ENCODE measurements at places on chromosomes 12 and 14.
A peak's percentile ranks its signal among the peaks of the same experiment; 100 is the strongest.

- H3K4me1 ChIP-seq = no peaks in the 10 kb centered on the region
- no peaks in the 10 kb centered on the region for H3K36me3 ChIP-seq
- no peak for ATAC-seq
- no peak overlapping the region for H3K4me3 ChIP-seq
- H3K27ac ChIP-seq = no peak overlapping the region
Measured at GRCh38 chr12:92719674-92720073, 16.9 kb downstream of the PLEKHG7 start.

- no peak for ATAC-seq
- H3K27ac ChIP-seq = no peak overlapping the region
- H3K4me3 ChIP-seq = no peak overlapping the region
- no peaks in the 10 kb centered on the region for H3K36me3 ChIP-seq
Measured at GRCh38 chr12:20477672-20478071, 109.3 kb downstream of the PDE3A start.

DNA sequence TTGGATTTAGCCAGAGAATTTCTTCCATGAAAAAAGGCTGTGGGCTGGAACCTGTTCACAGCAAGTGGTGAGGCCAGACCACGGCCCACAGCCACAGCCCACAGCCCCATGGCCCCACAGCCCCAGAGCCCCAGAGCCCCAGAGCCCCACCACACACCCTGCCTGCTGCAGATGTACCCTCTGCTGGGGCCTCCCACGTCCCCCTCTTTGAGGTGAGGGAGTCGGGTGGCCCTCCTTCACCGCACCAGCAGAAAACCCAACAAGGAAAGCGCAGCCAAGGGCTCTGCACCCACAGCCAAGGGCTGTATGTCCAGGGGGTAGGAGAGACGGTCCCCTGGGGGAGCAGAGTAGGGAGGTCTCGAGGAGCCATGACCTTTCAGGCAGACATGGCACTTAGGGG lies 327.5 kb upstream of the DIO3 start:
- no peak overlapping the region for H3K27ac ChIP-seq
- no peak overlapping the region for H3K4me3 ChIP-seq
- no peak for ATAC-seq
- no peaks in the 10 kb centered on the region for H3K36me3 ChIP-seq
- H3K4me1 ChIP-seq = no peaks in the 10 kb centered on the region
- peaks cover 3% of the 10 kb centered on the region for H3K27me3 ChIP-seq

- no peak for ATAC-seq
- H3K4me3 ChIP-seq = no peak overlapping the region
- H3K36me3 ChIP-seq = no peaks in the 10 kb centered on the region
- peaks cover 15% of the 10 kb centered on the region for H3K27me3 ChIP-seq
Measured at GRCh38 chr14:103109535-103110441, 13.5 kb upstream of the TNFAIP2 start.

DNA sequence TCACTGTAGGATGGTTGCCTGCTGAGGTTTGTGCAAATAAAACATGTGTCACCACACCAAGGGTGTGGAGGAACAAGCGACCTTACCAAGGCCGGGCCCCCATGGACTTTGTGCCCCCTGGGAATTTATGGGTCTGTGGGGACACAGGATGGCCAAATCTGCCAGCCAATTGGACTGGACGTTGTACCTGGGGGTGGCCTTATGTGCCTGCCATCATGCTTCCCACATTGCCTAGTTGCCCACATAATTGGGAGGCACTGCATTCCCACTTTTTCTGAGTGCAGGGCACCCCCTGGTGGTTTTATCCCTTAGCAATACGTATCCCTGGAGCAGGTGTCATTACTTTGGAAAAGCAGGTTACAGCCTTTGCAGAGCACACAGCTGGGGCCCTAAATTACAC lies 92.6 kb upstream of the TMPO start:
- no peak for ATAC-seq
- no peak overlapping the region for H3K27ac ChIP-seq
- H3K36me3 ChIP-seq = no peaks in the 10 kb centered on the region

- H3K36me3 ChIP-seq = peaks cover 94% of the 10 kb centered on the region
- no peaks in the 10 kb centered on the region for H3K4me1 ChIP-seq
- ATAC-seq = no peak
- H3K27me3 ChIP-seq = no peaks in the 10 kb centered on the region
Measured at GRCh38 chr12:50678650-50679365, 85.1 kb upstream of the ATF1 start.

- peak; percentile 18 for ATAC-seq
- H3K27me3 ChIP-seq = peaks cover 3% of the 10 kb centered on the region
- H3K27ac ChIP-seq = no peak overlapping the region
- H3K36me3 ChIP-seq = no peaks in the 10 kb centered on the region
Measured at GRCh38 chr12:8482571-8483061, 26.9 kb downstream of the CLEC6A start.

DNA sequence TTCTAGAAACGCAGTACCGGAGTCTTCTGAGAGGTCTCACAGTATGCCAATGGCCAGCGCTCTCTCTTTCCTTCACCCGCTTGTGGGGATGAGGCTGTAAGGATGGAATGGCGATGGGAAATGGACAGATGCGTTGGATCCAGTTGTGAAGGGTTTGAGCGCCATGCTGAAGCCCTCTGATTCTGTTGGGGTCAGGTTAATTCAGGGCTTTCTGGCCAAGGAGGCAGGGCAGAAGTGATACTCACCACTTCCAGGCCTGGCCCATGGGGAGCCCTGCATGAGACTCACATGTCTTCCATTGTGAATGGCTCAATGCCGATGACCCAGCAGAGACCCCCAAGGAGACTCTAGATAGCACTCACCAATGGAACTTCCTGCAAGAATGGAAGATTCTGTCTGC lies 114.3 kb downstream of the BCL11B start:
- no peak overlapping the region for H3K4me3 ChIP-seq
- H3K4me1 ChIP-seq = peaks cover 10% of the 10 kb centered on the region
- H3K36me3 ChIP-seq = no peaks in the 10 kb centered on the region
- H3K27me3 ChIP-seq = no peaks in the 10 kb centered on the region
- ATAC-seq = no peak
- H3K27ac ChIP-seq = no peak overlapping the region

DNA sequence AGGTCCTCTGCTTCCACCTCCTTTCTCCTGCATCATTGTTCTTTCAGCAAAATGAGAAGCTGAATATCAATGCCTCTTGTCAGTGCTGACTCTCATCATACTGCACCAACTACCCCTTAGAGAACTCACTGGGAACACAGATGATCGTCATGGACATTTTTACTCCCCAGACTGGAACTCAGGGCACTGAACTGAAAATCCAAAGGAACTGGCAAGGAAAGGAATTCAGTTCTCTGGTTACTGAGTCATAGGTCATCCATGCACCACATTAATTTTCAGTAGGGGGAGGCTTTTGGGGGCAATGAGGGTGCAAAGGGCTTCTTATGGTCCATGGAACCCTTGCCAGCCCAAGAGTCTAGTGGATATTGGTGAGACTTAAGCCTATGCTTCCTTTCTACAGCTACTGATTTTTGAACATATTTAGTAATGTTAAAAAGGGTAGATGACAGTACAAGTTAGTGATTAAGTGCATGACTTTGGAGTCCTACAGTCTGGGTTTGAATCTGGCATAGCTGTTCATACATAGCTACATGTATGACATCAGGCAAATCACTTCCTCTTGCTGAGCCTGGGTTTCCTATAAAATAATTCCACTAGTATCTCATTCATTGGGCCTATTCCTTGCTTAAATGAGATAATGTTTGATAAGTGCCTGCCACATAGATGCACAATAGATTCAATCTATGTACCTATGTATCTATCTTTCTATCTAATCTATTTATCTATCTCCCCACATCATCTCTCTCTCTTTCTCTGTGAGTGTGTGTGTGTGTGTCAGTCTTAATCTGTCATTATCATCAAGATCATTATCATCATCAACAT lies 29.2 kb downstream of the BBS10 start:
- H3K36me3 ChIP-seq = no peaks in the 10 kb centered on the region
- ATAC-seq = no peak

DNA sequence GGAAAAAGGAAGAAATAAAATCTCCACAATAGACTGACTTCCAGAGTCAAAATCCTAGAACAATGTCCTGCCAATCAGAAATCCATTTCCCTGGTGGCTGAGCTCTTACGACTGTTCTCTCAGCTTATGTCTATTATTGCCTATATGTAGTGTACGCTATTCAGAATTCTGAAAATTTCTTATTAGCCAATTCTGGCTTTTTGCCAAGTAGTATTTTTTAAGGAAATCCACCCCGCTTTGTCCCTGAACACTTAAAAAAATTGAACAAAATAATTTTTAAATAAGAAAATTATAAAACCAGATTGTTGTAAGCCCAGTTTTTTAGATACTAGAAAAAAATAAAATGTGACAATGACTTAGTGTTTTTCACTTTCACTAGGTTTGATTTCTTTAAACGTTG lies 143.0 kb downstream of the KCNA5 start:
- H3K27me3 ChIP-seq = peaks cover 3% of the 10 kb centered on the region
- no peak overlapping the region for H3K27ac ChIP-seq
- H3K4me1 ChIP-seq = no peaks in the 10 kb centered on the region
- H3K36me3 ChIP-seq = no peaks in the 10 kb centered on the region
- ATAC-seq = no peak

DNA sequence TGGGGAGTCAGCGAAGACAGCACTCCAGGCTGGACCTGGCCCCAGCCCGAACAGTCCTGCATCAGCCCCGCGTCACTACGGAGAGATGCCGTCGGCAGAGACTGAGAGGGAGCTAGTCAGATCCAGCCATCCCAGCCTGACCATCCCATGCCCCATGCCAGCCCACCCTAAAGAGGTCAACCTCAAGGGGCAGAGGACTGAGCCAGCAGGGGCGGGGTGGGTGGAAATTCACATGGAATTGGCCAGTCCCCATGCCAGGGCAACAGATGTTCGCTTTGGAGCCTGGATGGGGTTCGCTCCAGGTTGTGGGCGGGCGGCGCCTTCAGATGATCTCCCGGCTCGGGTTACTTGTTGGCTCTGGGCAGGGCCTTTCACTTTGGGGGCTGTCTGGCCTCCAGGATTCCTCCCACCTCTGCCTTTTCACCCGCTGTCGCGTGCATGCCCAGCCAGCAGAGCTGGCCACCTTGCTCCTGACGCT lies 154.3 kb downstream of the TSPAN9 start:
- peaks cover 13% of the 10 kb centered on the region for H3K27me3 ChIP-seq
- H3K27ac ChIP-seq = no peak overlapping the region
- no peaks in the 10 kb centered on the region for H3K4me1 ChIP-seq
- H3K36me3 ChIP-seq = no peaks in the 10 kb centered on the region

DNA sequence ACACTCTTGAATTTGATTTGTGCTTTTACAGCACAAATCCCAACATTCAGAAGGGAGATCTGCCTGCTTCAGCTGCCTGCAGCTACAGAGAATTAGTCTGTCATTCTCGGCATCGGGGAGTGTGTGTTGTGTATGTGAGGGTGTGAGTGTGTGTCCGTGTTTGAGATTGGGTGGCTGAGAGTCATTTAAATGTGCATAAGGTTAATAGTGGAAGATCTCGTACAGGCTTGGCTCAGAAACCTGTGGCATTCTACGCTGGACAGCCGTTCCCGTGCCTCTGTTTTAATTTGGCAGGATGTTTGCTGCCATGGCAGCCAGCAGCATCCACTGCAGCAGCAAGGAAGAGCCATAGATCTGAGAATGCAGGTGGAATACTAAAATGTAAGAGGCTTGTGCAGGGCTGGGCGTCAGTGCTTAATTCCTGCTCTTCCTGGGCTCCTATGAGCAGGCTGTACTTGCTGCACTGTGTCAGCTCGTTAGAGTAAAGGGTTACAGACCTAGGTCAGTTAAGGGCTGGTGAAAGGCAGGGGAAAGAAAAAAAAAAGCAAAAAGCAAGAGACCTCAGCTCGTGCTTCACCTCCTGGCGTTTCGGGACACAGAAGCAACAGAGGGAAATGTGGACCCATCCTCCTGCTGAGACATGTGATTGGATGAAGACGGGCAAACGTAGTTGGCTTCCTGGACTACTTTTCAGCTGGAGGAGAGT lies 205.4 kb downstream of the NAV3 start:
- H3K36me3 ChIP-seq = no peaks in the 10 kb centered on the region

GRCh38 chr12:114668151-114668885 lies 15.7 kb downstream of the TBX3 start:
- no peak for ATAC-seq
- H3K36me3 ChIP-seq = no peaks in the 10 kb centered on the region
- no peak overlapping the region for H3K4me3 ChIP-seq
- no peak overlapping the region for H3K27ac ChIP-seq

DNA sequence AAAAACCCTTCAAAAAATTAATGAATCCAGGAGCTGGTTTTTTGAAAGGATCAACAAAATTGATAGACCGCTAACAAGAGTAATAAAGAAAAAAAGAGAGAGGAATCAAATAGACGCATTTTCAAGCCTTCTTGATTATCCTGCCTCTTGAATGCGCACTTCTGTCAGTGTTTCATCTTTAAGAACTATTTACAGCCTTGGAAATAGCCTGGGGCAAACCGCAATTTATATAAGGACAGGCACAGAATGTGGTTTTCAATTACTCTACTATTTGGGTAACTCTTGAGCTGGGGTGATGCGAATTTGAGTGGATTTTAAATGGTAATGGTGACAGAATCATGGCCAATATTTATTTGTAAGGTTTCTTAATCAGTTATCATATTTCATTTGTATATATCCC lies 179.1 kb upstream of the OTX2 start:
- no peaks in the 10 kb centered on the region for H3K4me1 ChIP-seq
- H3K36me3 ChIP-seq = no peaks in the 10 kb centered on the region
- no peak overlapping the region for H3K4me3 ChIP-seq

DNA sequence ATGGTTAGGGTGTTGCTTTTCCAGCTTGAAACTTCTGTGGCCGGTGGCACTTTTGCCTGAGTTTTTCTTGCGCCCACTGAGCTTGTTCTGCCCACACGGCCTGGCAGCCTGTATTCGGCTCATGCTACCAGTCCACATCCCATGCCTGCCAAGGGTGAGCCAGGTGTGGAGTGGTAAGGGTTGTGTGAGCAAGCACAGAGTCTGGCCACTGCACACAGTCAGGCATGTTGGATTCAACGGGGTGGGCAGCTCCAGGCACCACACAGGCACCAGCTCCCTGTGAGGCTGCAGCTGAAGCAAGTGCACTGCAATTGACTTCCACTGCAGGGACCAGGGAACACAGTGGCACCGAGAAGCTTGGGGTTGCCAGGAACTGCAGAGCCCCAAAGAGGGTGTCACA lies 18.8 kb upstream of the NTS start:
- no peaks in the 10 kb centered on the region for H3K4me1 ChIP-seq
- no peak overlapping the region for H3K27ac ChIP-seq
- no peaks in the 10 kb centered on the region for H3K27me3 ChIP-seq
- ATAC-seq = no peak
- no peak overlapping the region for H3K4me3 ChIP-seq
- no peaks in the 10 kb centered on the region for H3K36me3 ChIP-seq

- H3K36me3 ChIP-seq = no peaks in the 10 kb centered on the region
- H3K4me3 ChIP-seq = no peak overlapping the region
- no peak for ATAC-seq
- H3K27me3 ChIP-seq = no peaks in the 10 kb centered on the region
- H3K4me1 ChIP-seq = no peaks in the 10 kb centered on the region
Measured at GRCh38 chr12:59938190-59938962, 342.5 kb downstream of the SLC16A7 start.
